ENCODE measurements at places on chromosomes 2 and 18. TPM values are rescaled to one million over a fixed set of nuclear protein-coding genes. Genes with fewer than 3 reads are reported as not detected.

DNA sequence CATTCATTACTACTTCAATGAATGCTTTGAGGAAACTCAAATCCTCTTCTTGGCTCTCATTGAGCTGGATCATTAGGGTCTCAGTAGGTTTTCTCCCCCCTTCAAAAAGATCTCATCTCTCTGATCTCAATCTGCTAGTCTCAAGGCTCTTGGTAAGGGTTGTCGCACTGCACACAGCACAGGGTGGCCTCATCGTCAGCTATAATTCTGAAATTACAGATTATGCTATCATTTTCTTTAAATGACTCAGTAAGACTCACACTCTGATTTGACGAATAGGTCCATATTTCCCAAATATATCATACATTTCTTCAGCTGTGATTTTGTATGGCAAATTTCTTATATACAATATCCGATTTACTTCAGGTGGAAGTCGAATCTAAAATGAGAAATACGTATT, 2.3 kb downstream of the SF3B6 start:
- no peak for DNase-seq

- DNase-seq, result no peak
These were observed 431.6 kb downstream of the METTL4 start for GRCh38 chr18:2139691-2140090.

- DNase-seq, result no peak
These were observed 59.4 kb upstream of the CTLA4 start for GRCh38 chr2:203808046-203808750.

Gene TGFA
- 5.0 TPM for total RNA-seq

DNA sequence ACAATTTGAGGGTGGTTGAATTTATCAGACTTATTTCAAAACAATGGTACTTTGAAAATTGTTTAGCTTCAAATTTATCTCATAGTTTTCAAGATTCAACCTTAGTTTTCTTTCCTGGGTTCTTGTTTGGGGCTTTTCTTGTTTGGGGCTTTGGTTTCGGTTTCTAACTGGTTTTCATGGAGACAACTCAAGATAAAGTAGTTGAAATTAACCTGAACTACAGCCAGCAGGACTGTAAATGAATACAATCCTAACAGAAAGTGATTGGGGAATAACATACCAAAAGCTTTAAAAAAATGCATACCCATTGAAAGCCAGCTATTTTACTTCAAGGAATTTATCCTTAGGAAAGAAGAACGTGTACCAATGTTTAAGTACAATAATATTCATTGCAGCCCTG, 133.5 kb upstream of the SLC14A2 start:
- DNase-seq, result no peak

- DNase-seq, result no peak
These were observed 53.5 kb downstream of the NCOA1 start for GRCh38 chr2:24544456-24545115.

Gene ITPRID2
- 96.4 TPM for total RNA-seq

- DNase-seq, result no peak
These were observed 23.3 kb upstream of the ALPI start for GRCh38 chr2:232432598-232433184.

Gene CYBRD1
- 12.5 TPM for total RNA-seq

DNA sequence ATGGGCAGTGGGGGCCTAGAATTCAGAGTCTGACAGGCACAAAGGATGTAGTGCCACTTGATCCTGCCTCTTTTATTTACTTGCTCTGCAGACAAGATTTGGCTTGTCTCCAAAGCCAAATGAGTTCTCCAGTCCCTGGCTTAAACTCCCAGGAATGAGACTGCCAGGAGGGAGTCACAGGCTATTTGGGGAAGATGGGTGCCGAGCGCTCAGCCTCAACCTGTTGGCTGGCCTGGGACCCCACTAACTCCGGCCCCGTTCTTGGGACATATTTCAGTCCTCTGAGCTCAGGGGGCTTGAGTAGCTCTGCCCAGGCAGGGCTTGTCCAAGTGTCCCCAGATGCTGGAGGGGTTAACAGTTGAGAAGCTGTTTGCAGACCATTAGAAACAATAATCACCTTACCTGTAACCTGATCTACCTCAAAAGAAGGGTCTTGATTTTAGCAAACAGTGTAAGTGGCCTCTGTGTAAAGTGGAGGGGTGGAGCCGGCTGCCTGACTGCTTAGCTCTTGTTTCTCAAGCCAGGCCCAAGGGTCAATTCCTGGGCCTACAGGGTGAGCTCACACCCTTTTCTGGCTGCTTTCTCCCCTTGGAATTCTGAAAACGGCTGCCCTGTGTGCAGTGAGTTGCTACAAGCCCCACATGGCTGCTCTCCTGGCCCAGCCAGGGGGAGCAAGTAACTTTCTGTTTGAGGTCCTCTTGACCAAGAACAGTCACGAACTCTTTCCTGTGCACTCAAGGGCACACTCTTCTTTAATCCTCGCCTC, 27.1 kb upstream of the FZD5 start:
- DNase-seq, result no peak

GRCh38 chr18:3867864-3868311, 417.9 kb downstream of the TGIF1 start:
- no peak for DNase-seq

DNA sequence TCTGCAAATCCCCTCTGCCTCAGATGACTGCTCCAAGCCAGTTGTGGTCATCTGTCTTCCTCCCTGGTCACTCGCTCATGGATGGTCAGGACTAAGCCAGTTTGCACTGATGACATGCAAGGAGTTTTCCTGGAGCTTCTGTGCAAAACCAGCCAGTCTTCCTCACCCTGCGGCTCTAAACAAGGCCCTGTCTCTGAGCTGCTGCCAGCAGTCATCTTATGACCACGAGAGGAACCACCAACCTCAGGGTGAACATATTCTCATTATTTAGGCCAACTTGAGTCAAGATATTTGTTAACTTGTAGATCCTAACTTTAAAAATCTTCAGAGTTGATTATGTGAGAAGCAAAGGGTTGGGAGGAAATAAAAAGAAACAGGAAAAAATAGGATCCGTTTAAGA, 119.9 kb upstream of the CAB39 start:
- no peak for DNase-seq

DNA sequence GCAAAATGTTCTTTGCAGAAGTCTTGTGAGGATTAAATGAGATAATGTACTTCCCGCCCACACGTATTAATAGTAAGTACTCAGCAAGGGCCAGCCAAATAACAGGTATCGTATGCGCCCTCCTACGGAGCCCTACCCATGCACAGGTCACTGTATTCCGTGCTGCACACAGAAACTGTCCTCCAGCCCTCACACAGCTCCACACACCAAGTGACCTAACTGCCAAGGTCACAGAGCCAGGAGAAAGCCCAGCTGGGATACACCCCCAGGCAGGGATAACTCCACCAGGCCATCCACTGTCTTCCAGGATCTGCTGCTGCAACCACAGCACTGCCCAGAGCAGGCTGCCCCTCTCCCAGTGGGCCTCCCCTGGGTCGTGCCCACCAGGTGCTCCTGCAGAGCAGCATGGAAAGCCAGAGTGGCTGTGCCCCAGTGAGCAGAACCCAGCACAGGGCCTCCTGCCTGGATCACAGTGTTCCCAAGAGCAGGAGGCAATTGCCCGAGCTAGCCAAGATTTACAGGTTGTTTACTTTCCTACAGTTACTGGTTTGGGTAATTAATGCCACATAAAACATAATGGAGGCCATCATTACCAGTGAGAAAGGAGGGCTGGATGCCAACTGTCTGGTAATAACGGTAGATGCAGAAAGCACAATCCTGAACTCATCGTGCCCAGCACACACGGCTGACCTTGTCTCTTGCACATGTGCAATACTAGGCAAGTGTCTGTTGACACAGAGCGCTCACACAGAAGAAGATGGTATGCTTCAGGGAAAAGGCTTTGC, 24.4 kb downstream of the TFCP2L1 start:
- DNase-seq, result no peak

Gene DSG4
- total RNA-seq, result not detected

- DNase-seq, result no peak
These were observed 67.2 kb downstream of the XDH start for GRCh38 chr2:31347319-31347718.

DNA sequence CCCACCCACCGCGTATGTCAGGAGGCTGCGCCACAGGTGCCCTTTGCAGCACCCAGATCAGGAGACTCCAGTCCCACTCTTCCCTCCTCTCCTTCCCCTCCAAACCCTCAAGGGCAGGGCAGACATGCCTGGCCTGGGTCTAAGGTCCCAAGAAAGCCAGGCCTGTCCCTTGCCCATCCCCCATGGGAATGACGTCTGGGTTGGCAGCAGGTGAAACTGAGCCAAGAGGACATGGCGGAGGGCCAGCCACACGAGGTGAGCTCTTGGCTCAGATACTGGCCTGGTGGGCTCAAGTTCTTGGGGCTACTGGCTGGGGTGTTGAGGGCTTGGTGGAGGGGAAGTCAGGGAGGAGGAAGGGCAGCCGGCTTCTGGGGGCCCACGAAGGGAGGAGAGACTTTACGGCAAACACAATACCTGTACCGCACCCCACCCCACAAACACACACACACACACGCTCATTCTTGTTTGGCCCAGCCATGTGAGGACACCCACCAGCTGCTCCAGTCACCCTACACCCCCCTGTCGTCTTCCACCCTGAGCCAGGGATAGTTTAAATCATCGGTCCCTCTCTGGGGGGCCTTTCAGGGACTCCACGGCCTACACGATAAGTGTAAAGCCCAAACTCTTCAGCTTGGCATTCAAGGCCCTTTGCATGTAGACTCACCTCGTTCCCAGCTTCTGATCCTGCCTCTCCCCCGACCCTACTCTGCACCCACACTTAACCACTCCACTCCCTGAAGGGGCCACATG, 24.1 kb upstream of the TNS1 start:
- peak; percentile 59 for DNase-seq

Gene PNKD
- total RNA-seq, result 102 TPM

DNA sequence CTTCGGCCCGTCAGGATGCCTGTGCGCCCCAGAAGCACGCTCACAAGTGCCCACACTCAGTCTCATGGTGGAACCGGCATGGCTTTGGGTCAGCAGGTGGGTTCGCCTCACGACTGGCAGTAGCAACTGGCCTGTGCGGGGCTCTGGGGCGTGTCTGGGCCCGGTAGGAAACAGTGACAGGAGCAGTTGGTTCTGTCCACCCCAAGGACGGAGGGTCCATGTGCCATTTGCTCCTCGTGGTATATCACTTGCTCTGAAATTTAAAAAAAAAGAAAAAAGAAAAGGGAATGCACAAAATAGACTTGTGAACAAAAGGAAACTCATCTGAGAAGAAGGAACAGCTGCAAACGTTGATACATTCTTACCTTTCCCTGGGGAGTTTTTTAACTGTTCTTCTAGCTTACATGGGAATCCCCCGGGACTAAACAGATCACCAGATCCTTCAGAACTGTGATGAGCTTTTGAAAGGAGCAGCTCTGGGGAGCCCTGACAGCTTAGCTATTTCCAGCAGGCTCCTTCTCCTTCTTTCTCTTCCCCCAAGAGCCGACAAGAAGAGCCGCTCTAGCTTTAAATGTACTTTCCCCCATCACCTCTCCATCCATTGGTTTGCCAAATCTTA, 42.8 kb downstream of the TRAPPC12 start:
- DNase-seq, result no peak

Gene KCNF1
- not detected for total RNA-seq

Gene DSG1
- total RNA-seq, result 2.5 TPM

DNA sequence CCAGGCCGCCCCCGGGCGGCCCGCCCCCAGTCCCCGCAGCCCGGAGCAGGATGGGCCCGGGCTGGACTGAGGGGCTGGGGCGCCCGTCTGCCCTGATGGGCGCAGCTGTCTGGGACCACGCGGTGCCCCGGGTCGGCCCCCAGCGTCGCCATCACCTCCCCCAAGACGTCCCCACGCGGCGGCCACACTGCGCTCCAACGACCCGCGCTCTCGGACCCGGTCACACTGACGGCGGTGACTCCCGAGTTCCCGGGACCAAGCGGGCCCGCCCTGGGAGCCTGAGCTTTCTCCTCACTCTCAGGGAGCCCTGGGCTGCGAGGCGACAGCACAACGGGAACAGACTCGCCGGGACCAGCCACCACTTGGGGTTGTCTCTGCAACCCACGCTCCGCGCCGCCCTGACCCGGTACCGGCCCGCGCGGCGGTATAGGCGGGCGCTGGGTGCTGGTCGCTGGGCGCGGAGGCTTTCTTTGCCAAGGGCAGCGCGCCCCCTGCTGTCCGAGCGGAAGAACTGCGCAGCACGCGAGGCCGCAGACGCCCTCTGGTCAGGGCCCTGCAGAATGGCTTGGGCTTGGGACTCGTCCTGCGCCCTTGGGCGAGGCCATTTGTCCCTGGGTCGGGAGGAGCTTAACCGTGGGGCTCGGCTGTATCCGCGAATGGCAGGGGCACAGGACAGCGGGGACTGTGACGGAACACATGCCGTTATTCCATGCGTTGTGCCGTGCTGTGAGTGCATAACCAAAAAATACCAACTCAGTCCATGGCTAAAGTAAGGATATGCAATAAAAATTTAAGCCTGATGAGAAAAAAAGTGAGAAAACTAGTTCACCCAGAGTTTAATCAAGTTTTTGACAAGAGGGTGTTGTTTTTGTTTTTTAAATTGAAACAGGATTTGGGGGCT, 54.8 kb upstream of the ANKRD62 start:
- DNase-seq, result peak; percentile 90

DNA sequence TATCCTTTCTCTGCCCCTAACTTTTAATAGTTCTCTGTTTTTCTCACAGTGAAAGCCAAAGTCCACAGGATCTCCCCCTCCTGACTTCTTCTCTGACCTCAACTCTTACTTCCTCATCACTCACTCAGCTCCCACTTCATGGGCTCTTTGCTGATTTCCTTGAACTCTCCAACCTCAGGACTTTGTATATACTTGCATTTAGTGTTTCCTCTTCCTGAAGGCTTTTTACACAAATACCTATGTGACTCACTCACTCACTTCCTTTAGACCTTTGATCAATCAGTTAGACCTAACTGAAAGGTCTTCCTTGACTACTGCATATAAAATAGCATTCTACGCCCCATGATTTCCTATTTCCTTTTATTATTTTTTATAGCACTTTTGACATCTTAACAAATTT, 233.1 kb upstream of the MEX3C start:
- no peak for DNase-seq

- peak; percentile 66 for DNase-seq
These were observed 65.4 kb downstream of the LRRFIP1 start for GRCh38 chr2:237692601-237693290.

- DNase-seq, result no peak
These were observed 15.5 kb downstream of the PNO1 start for GRCh38 chr2:68172990-68173700.

GRCh38 chr2:105691947-105692390, 52.7 kb upstream of the NCK2 start:
- no peak for DNase-seq

- DNase-seq, result no peak
These were observed 75.6 kb upstream of the TTC39C start for GRCh38 chr18:23938901-23939341.

Gene SULT6B1
- not detected for total RNA-seq

Gene HDLBP
- 490 TPM for total RNA-seq

GRCh38 chr2:18651842-18652774, 62.7 kb upstream of the NT5C1B start:
- DNase-seq, result no peak

Gene SSB
- 21.4 TPM for total RNA-seq

Gene HOXD13
- total RNA-seq, result not detected
